ENCODE measurements at places on chromosomes 4 and X.

DNA sequence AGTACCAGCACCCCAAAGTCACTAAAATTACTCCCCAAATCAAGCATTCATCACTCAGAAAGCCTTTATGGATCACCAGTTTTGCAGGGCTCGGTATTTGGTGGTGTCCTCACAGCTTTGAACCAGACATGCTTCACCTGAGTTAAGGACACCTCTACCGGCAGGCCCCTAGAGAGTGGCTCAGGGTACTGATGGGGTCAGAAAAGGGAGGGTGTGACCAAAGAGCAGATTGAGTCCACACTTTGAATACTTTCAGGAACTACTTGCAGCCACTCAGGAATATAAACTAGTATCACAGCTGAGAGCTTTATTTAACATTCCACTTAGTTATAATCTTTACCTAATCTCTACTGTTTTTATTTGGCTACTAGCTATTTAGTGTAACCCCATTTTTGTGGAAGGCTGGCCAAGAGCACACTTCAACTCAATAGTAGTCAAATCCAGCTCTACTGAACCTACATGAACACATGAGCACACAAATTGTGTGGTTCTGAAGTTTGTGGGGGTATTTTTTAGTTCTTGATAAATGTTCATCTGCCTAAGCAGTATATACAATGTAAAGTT, 109.6 kb upstream of the SPRY1 start:
- no peak for DNase-seq

GRCh38 chrX:149871940-149872339, 9.0 kb upstream of the MAGEA8 start:
- DNase-seq, result no peak

GRCh38 chrX:47422444-47422843, 52.1 kb downstream of the ZNF157 start:
- no peak for DNase-seq

- DNase-seq, result no peak
Observed at GRCh38 chr4:162683659-162684370, 482.9 kb downstream of the NAF1 start.

DNA sequence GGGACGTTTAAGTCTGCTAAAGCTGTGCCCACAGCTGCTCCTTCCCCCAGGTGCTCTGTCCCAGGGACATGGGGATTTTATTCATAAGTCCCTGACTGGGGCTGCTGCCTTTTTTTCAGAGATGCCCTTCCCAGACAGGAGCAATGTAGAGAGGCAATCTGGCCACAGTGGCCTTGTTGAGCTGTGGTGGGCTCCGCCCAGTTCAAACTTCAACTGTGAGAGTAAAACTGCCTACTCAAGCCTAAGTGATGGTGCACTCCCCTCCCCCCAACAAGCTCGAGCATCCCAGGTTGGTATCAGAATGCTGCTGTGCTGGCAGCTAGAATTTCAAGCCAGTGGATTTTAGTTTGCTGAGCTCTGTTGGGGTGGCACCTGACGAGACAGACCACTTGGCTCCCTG, 1371.4 kb downstream of the ADGRL3 start:
- no peak for DNase-seq

- no peak for DNase-seq
Observed at GRCh38 chr4:87087420-87087819, 133.0 kb downstream of the KLHL8 start.

- no peak for DNase-seq
Observed at GRCh38 chr4:189804894-189805293, 135.8 kb upstream of the FRG1 start.

DNA sequence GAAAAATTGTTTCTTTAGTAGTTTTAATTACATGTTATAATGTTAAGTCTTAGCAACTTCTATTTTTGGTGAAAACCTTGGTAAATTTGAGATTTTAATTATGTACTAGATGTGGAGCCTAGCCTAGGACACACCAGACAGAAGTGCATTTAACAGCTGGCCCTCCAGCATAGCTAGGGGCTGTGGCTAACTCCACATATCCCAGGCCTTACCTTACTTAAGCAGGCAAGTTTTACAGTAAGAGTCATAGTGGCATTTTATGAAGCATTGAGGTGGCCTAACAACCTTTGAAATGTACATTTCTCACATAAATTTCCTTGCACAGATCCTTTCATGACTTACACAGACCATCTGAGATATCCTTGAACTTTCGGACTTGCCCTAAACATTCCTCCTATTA, 71.6 kb upstream of the C4orf54 start:
- no peak for DNase-seq

DNA sequence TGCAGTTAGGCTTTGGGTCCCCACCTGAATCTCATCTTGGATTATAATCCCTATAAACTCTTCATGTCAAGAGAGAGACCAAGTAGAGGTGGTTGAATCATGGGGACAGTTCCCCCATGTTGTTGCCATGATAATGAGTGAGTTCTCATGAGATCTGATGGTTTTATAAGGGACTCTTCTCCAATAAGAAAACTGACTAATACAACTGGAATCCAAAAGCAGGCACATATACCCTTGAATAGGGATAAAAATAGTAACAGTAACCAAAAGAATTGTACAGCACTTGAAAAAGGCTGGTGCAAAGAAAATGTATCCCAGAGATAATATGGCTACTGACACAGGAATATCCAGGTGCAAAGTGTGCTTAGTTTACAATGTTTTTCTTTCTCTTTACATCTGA, 351.5 kb upstream of the MAD2L1 start:
- no peak for DNase-seq

- no peak for DNase-seq
Observed at GRCh38 chrX:40174001-40174853, 76.5 kb upstream of the BCOR start.

DNA sequence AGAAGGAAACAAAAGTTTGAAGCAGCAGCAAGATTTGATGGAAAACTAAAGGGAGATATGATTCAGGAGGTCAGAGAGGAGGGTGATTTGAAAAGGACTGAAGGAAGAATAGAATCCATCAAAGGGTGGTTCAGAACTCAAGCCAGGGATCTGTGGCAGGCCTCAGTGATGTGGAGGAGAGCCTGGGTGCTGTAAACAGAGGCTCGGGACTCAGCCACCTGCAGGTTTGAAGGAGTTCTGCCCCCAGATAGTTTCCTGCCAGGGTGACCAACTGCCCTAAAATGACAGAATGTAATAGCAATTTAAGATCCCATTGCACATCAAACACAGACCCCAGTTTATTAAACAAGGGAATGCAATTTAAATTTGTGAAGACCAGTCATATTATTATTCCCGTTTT, 204.0 kb upstream of the FAT1 start:
- no peak for DNase-seq

GRCh38 chrX:21986596-21986995, 45.5 kb upstream of the PHEX start:
- DNase-seq, result no peak

DNA sequence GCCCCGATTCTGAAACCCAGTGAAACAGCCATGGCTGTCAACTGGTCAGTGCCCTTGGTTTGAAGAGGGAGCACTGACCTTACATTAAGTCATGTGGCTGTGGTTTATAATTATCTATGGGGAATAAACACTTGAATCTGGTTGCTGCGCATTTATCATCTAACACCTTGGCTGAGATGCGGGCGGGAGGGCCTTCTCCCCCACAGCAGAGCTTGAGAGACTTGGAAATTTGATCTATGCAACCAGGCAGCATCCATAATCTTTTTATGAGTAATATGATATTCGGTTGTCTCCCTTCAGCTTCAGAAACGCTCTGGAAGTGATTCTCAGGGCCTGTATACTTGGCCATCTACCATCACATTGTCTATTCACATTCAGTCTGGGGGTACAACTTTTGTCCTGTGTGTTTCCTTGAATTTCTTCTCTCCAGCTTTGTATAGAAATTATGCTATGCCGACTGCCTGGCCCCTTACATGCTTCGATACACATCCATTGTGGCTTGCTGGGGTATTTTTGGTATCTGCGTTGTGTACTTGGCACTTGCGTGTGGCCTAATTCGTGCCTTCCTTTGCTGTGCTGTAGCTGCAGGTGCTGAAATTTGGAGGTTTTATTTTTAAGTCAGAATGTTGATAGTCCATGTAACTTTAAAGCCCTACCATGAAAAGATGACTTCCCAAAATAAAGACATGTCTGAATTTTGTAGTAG, 321.6 kb downstream of the ARHGAP10 start:
- DNase-seq, result no peak

DNA sequence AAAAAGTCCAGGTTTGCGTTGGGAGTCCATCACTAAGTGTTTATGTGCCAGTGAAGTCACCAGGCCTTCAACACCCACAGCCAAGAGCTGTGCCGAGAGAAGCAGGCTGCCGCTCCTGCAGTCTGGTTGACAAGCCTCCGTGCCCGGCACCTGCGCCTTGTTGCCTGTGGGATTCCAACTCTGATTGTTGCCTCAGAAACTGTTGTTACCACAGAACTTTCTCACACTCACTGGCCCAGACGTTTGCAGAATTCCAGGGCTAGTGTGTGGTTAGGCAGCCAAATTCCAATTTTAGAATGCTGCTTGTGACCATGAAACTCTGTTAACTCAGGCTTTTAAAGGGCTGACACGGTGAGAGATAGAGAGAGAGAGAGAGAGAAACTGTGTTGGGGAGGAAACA, 119.5 kb upstream of the LIMCH1 start:
- DNase-seq, result no peak

DNA sequence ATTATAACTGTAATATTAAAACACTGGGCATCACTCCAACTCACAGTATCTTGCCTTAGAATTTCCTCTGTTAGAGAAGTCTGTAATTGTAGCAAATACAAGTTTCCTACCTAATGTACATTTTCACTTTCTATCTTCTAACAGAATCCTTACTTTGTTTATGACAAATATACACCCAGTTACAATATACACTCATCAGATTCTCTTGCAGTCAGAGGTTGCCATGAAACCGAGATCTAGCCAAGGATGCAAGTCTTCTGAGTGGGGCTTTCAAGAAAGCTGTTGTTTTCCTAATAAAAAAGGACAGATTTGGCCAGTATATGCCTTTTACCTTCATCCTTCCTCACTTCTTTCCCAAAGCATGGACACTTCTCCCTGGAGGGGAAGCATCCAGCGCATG, 228.9 kb downstream of the SCFD2 start:
- DNase-seq, result no peak

DNA sequence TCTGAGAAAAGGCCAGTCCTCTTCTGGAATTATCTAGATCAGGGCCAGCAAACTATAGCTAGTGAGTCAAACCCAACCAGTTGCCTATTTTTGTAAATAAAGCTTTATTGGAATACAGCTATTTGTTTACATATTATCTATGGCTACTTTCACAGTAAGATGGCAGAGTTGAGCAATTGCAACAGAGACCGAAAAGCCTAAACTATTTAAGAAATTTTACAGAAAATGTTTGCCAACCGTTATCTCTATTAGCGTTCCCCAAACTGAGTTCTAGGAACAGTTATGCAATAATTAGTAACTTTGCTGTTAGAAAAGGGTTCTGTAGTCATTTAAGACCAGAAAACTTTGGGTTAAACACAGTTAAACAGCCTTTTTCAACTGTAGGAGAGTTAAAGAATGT, 10.5 kb downstream of the TEX13B start:
- DNase-seq, result no peak

- DNase-seq, result no peak
Observed at GRCh38 chrX:153684467-153685155, 3.1 kb upstream of the SLC6A8 start.

GRCh38 chr4:119748853-119749252, 120.2 kb upstream of the PDE5A start:
- no peak for DNase-seq

DNA sequence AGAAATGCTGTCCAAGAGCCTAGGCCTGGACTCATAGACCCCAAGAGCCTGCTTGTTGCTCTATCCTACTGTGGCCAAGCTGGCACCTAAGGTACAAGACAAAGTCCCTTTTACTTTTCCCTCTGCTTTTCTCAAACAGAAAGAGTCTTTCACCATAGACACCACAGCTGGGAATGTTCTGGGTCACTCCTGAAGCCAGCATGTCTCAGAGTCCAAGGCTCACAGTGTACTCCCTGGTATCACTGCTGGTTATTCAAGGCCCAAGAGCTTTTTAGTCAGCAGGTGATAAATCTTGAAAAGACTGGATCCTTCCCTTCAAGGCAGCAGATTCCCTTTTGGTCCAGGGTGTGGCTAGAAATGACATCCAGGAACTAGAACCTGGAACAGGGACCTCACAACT, 328.8 kb downstream of the IQCM start:
- DNase-seq, result no peak

DNA sequence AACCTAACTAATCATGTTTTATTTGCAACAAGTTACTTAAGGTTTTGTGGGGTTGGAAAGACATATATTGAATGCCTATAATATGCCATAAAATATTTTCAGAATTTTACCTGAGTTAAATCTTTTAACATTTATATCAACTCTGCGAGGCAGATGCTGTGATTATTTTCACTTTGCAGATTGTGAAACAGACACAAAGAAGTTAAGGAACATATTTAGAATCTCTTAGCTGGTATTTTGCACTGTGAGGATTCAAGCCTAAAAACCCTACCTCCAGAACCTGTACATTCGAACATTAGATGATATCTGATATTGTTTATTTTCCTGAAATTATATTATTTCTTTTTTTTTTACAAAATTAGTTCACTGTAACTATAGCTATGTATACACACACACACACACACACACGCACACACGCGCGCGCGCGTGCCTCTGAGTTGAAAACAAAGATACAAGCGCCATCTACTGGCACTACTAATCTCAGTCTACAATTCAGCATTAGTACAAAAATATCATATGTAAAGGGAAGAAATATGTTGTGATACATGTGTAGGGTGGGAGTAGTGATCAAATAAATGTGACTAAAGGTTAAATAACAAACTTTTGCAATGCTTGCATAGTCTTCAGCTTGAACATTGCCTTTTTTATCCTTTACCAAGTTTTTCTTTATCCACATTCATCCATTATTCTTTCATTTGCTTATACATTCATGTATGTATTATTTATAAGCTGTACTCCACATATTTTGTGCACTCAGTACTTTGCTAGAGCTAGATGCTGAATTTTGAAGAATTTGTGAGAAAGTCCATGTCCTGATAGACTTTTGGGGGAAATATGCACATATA, 61.5 kb downstream of the ANXA10 start:
- DNase-seq, result peak; percentile 13

All from activated gamma-delta T cell (primary cell).